Bronchial epithelial cell (primary cell): ENCODE measurements at places on chromosomes 7 and 10.
A peak's percentile ranks its signal among the peaks of the same experiment; 100 is the strongest.

DNA sequence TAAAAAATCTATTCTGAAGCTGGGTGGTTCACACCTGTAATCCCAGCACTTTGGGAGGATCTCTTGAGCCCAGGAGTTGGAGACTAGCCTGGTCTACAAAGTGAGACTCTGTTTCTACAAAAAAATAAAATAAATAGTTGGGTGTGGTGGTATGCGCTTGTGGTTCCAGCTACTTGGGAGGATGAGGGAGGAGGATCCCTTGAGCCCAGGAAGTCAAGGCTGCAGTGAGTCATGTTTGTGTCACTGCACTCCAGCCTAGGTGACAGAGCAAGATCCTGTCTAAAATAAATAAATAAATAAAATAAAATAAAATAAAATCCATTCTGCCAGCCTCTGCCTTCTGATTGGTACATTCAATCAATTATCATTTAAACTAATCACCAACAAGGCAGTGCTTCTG is 17.5 kb downstream of the ZNF33A start:
- DNase-seq: peak; percentile 44

- DNase-seq: peak; percentile 25
These were observed 18.0 kb downstream of the NEBL start for GRCh38 chr10:20879136-20879535.

DNA sequence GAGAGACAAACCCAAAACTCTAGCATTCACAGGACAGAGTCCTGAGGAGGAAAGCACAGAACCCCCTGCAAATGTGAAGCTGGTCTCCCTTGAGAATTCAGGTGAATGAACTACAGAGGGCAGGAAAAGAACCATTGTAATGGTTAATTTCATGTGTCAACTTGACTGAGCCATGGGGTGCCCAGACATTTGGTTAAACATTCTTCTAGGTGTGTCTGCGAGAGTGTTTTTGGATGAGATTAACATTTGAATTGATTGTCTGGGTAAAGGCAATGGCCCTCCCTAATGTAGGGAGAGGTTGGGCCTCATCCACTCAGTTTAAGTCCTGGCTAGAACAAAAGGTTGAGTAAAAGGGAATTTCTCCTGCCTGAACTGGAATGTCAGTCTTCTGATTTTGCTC is 15.7 kb upstream of the CDK1 start:
- no peak for DNase-seq

DNA sequence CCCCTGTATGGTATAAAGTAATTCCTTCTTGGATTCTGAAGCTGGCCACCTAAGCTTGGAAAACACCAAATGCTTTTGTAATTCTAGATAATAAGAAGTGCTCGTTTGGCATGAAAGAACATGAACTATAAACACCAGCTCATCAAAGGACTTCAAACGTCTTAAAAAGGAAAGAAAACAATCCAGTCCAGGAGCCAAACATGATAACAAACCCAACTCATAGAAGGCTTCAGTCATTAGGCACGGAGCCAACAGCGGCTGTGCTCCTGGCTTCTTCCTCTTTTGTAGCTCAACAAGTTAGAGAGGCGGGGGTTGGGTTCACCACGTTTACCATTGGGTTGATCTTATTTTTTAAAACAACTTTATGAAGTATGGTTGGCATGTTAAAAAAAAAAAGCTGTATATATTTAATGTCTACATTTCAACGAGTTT is 56.4 kb upstream of the ECHDC3 start:
- peak; percentile 73 for DNase-seq

- DNase-seq: no peak
These were observed 74.9 kb upstream of the STEAP1B start for GRCh38 chr7:22574754-22575520.

GRCh38 chr7:155198901-155199845 is 98.5 kb upstream of the INSIG1 start:
- DNase-seq: peak; percentile 58

DNA sequence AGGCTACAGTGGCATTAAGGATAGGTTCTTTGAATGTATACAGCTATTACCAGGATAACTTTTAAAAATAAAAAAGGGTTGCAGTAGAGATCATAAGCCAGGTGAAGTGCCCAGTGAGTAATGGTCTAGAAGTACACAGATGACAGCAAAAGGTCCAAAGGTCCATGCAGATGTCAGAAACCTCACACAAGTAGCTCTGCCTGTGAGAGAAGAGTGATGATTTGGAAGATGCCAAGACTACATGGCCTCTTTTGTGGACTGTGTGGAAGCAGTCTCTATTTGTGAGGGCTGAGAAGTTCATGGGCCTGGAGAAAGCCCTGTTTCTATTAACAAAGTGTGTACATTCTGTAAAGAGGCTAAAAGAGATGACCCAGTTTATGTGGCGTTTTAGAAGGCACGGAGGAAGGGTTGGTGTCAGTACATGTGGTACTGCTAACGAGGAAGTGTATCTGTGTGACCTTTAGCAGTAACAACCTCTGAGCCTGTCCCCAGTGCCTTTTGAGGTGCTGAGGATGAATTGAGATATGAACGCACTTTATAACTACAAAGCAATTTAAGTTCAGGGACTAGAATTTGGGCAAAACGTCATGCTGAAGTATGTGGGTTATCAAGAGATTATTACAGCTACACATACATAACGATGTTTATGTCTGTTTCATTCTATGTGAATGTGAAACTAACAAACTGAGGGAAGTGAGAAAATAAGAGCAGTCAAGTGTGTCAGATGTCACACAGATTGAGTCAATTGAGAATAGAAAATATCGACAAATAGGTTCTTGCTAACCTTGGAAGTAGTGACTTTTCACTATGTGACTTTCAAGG is 7.6 kb downstream of the CYCS start:
- DNase-seq: no peak

DNA sequence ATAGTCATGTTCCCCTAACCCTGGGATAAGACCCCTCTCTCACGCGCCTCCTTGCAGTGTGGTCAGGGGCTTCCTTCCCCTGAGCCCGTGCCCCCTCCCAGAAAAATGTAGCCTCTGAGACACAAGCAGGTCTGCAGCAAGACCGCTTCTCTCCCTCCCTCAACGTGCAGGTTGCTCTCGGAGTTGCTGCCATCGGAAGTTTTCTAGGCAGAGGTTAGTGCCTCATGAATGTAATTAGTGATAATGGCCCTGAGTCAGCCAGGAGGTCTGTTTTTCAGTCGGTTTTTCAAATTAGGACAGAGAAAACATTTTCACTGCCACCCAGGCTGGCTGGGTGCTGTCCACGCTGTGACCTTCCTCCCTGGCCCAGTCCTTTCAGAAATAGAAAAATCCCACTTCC is 43.2 kb upstream of the PRLHR start:
- DNase-seq: no peak

DNA sequence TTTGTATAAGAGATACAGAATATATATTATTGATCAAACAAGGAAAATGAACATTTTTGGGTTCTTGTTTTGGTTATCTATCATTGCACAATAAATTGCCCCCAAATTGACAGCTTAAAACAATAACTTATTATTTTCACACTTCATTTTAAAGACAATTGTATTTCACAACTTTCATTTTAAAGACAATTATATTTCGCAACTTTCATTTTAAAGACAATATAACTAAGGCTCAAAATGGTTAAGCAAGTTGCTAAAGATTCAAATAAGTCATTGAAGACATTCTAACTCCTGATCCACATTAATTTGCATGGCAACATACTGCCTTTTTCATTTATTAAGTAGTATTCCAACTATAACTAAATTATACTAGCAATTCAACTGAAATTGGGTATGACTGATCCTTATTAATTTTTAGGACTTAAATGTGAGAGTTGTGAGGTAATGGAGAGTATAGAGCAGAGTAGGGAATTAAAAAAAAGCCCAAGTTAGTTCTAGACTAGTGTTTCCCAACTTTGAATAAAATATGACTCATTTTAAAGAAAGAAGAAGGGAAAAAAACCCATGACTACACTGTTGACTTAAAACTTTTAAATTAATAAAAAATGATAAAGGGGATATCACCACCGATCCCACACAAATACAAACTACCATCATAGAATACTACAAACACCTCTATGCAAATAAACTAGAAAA is 9.9 kb upstream of the STEAP2 start:
- DNase-seq: peak; percentile 20

- no peak for DNase-seq
These were observed 173.0 kb upstream of the NEBL start for GRCh38 chr10:21069929-21070700.

DNA sequence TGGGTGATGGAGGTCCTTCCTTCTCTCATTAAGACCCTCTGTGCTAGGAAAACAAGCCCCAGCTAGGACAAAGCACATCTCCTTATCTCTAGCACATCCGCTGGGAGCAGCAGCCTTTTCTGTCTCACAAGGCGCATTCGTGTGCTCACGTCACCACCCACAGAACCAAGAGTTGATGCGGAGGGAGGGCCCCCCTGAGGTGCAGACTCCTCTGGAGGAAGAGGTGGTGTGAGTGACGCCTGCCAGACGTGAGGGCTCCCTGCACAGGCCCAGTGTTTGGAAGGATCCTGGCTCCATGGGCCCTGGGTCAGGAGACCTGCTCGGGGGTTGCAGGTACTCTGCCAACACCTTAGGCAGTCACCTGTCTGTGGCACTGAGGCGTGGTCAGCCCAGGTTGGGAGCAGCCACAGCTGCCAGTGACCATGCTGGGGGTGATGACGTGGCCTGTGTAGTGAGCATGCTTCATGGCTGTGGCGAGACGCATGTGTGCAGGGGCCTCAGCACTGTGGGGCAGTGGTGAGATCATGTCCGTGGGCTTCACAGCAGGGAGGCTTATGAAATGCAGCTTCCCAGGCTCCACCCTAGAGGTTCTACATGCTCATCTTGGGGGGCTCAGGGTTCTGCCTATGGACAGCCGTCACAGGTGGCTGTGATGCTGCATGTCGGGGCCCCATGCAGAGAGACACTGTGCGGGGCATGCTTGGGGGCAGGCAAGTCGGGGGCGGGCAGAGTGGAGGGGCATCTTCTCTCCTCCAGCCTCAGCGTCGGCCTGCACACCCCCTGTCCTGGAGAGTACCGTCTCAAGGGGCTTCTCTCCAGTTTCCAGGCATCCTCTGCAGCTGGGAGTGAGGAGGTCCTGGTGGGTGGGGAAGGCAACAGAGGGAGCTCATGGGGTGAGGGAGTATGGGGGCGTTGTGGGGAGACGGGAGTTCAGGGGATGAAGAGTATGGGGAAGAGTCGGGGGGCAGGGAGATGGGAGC is 56.2 kb upstream of the DPYSL4 start:
- no peak for DNase-seq

DNA sequence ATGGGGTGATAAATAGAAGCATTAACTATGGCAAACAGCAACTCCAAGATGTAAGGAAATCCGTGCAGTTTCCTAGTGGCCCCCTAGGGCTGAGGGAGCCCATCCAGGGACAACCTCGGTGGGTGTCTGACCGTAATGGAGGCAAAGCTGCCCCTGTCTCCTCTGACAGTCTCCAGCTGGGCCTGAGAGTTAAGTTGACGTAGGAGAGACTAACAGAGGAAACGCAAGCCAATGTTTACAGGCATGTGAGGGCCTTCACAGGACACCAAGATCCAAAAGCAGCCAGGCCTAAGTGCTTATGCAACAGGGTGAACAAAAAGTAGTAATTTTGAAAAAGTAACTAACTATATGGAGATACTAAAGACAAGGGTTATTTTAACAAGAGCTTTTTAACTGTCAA is 330.0 kb upstream of the C7orf33 start:
- DNase-seq: no peak
